Neural progenitor cell (in vitro differentiated cells): ENCODE measurements at places on chromosomes 7 and 10. TPM values are rescaled to one million over a fixed set of nuclear protein-coding genes. Genes with fewer than 3 reads are reported as not detected.

- DNase-seq: no peak
These were observed 30.3 kb upstream of the CREB3L2 start for GRCh38 chr7:138032186-138032585.

- DNase-seq: no peak
These were observed 624.7 kb upstream of the IGFBP3 start for GRCh38 chr7:46545790-46546189.

GRCh38 chr10:84214612-84215235 lies 10.6 kb downstream of the LRIT2 start:
- peak; percentile 60 for DNase-seq

DNA sequence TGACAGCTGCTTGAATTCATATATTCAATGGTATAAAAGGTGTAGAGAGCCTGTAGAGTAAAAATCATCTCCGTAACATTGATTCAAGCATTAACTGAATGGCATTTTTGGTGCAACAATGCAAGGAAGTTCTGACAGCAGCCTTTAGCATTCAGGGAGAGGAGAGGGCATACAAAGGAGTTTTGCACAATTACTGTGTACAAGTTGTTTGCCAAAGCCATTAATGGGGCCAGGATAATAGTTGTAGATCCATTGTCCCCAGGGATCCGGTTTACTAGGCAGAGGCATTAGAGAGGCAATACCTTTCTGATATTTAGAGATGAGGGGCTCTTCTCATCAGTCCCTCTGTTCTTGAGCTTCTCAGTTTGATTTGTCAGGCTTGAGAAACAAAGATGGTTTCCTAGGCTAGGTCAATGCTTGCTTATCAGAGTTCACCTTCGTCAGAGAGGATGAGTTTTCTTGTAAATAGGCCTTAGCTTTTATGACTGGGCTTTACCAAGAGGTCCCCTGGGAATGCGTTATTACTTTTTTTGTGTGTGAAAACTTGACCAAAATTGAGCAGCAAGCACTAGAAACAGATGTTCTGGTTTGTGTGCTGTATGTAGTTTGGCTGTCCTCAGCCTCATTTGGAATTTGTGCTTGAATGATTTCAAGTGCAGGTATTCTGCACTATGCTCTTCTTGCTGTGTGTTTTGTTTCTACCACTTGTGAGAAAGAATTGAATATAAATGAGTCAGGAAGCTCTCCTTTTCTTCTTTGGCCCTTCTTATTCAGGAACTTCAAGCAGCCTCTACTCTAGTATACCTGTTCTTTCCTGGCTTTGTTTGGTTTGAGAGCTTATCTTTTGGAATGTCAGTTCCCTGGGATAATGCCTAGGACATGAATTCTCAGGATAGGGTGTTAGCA lies 32.0 kb downstream of the SND1 start:
- no peak for DNase-seq

- DNase-seq: peak; percentile 78
These were observed 18.5 kb downstream of the BICC1 start for GRCh38 chr10:58531084-58531695.

DNA sequence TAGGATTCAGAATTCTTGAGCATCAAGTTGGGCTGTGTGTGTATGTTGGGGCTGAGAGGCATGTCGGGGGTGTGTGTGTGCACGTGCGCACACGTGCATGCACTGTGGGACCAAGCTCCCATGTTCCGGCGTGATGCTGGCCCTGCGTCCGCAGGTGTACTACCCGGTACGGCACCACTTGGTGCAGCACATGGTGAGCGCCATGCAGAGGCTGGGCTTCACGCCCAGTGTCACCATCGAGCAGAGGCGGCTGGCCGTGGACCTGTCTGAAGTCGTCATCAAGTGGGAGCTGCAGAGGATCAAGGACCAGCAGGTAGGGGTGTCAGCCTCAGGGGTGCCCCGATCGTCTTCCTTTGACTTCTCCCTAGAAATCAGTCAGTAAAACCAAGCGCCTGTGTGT lies 77.7 kb downstream of the TRRAP start:
- no peak for DNase-seq

Gene GCK
- total RNA-seq: 0.15 TPM in 1 of 2 replicates, not detected in the other

Gene PRRT4
- 0.68 TPM in 1 of 2 replicates, not detected in the other for total RNA-seq
